ENCODE measurements at places on chromosomes 11 and 22.

- DNase-seq: no peak
These were observed 95.1 kb downstream of the PIWIL4 start for GRCh38 chr11:94662065-94662779.

GRCh38 chr11:30786256-30787110 is 200.3 kb upstream of the MPPED2 start:
- DNase-seq: no peak

- no peak for DNase-seq
These were observed 5.2 kb upstream of the MAP6 start for GRCh38 chr11:75673977-75674582.

GRCh38 chr11:19419808-19420207 is 179.1 kb upstream of the E2F8 start:
- no peak for DNase-seq

- DNase-seq: no peak
These were observed 146.8 kb upstream of the DDI1 start for GRCh38 chr11:103889679-103890078.

DNA sequence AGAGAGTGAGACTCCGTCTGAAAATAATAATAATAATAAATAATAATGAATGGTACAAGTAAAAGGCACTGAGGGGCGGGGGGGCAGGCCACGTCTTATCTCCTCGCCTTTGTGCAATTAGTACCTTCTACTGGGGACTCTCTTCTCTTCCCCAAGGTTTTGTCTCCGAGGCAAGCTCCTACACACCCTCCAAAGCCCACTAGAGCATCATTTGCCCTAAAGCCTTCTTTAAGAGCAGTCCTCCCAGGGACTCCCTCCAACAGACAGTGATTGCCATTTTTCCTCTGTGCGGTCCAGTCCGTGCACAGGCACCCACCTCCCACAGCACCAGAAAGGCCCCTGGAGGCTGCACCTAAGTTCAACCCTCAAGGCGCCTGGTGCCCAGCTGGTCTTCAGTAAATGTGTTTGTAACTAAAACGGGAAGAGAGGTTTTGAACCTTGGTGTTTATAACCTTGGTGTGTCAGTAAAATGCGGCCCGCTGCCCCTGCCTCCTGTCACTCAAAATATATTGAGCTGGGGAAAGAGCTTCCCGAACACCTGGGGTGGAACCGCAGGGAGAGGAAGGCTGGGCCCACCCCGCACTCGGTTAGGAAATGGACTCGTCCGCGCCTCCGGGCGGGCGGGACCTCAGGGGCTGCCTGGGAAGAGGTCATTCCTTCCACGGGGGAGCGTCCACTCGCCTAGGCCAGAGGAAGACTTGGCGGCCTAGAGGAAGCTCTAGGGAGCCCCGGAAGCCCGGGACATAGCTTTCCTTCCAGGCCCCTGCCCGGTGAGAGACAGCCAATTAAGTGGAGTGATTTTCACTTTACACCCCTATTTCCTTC is 4.7 kb upstream of the KDELR3 start:
- DNase-seq: no peak

GRCh38 chr11:114762408-114762807 is 84.1 kb downstream of the NXPE2 start:
- DNase-seq: no peak

DNA sequence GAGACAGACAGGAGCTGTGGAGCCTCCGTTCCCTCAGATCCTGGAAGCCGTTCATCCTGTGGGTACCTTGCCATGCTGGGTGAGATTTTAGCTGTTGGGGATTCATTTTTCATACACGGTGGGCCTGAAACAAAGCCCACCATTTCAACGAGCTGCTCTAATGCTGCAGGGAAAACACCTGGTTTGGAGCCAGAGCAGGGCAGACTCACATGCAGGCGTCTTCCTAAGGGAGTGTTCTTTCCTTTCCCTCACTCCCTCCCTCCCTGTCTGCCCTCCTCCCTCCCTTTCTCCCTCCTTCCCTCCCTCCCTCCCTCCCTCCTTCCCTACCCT is 52.5 kb downstream of the CD6 start:
- DNase-seq: no peak

DNA sequence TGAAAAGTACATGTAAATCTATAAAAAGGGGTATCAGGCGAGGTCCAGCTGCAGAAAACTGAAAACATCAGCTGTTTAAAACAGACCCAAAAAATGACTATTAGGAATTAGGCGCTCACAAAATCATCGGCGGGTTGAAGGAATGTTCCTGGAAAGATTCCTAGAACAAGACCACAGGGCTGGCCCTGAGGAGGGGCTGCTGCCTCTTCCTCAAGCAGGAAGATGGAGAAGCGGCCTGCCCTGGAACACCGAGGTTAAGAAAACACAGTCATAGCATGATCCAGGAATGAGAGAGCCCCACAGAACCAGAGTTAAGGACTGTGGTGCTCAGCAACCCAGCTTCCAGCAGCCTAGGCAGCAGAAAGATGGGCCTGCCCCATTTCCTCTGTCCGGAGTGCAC is 78.4 kb downstream of the C11orf91 start:
- DNase-seq: no peak

GRCh38 chr22:38338772-38339379 is 21.6 kb upstream of the CSNK1E start:
- no peak for DNase-seq

DNA sequence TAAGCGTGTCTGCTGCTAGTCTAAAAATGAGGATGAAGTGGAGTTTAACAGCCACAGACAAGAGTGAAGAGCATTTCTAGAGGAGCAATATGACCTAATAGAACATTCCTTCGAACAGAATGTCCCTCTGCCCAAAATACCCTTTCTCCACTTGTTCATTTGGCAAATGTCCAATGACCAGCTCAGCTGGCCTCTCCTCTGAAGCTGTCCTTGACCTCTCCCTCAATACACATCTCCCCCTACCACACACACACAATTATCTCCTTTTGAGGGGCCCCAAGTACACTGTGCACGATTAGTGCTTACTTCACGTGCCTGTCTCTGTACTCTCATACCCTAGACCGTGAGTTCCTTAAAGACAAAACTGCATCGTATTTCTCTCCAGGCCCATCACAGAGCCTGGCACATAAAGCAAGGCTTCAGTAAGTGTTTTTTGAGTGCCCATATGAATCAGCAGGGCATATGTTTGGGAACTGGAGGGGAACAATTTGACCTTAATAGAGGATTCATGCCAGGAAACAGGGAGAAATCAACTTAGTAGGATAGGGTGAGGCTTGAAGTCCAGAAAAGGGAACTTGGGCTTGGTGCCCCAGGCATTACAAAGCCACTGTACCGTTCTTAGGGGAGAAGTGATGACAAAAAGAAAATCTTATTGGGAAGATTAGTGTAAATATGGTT is 18.1 kb upstream of the NCAM1 start:
- no peak for DNase-seq

DNA sequence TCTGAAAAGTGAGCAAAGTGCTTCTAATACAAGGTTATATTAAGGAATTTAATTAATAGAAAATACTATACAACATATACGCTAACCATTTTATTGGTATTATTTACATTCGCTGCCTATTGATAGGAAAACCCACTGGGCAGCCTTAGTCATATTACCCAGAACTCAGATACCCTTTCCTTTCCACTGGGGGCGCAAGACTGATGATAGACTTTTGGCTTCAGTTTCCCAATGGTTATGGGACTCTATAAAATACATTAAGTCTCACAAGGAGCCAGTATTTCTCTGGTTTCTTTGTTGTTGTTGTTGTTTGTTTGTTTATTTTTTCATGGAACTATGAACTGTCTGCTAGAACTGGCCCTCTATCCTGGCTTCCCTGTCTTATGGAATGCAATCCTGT is 471.1 kb upstream of the KIRREL3 start:
- no peak for DNase-seq

DNA sequence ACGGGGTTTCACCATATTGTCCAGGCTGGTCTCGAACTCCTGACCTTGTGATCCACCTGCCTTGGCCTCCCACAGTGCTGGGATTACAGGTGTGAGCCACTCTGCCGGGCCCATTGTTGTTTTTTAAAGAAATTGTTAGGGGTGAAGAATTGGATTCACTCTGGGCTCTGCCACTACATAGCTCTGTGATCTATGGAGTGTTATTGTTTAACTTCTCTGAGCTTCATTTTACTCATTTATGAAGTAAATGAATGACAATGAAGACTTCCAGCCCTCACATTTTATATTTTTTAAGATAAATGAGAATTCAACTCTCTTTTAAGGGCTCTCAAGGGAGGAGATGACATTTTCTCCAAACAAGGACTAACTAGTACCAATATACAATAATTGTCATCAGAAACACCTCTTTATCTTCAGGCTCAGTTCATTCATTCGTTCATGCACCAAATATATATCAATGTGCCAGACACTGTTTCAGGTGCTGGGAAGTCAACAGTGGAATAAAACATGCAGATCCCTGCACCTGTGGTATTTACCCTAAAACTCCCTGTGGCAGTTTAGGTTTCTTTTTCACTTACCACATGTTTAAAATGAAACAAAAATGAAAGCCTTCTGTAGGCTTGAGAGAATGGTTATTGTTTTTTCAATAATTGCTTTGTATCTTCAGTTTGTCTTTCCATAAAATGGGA is 23.5 kb upstream of the GRAMD1B start:
- no peak for DNase-seq

- no peak for DNase-seq
These were observed 6.4 kb downstream of the MMP11 start for GRCh38 chr22:23779083-23779482.

DNA sequence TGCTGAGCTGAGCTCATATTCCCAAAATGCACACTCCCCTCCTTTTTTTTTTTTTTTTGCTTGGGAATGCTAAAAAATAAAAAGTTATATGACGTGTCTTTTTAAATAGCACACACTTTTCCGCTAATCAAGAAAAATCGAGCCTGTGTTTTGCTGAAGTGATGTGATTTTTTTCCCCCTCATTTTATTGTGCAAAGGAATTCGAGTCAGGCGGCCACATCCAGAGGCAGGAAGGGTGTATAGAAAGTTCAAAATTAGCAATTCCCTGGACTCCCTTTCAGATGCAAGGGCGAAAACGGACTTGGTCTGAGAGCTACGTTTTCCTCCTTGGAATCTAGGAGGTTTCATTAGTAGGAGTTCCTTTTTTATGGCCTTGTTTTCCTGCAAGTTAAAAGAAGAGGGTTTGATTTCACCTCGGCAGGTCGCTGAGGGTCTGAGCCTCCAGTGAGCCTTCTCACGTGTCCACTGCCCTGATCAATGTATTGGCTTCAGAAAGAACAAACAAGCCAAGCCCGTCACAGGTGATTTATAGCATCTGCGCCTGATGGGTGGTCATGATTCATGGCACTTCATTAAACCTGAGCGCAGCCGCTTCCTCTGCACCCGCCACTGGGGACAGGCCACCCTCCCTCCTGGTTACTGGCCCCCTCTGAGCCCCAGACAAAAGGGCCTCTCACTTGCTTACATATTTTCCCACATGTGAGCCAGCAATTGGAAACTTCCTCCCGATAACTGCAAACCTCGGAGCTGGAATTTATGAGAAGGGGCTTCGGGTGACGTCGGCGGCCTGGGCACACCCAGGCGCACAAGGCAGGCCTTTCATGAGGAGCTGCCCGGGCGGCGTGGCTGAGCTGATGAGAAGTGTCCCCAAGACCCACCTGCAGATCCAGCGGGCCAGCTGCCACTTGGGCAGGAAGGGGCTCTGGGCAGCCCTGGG is 64.4 kb upstream of the LINC01488 start:
- DNase-seq: no peak

- DNase-seq: no peak
These were observed 7.7 kb upstream of the APLP2 start for GRCh38 chr11:130062026-130062425.

DNA sequence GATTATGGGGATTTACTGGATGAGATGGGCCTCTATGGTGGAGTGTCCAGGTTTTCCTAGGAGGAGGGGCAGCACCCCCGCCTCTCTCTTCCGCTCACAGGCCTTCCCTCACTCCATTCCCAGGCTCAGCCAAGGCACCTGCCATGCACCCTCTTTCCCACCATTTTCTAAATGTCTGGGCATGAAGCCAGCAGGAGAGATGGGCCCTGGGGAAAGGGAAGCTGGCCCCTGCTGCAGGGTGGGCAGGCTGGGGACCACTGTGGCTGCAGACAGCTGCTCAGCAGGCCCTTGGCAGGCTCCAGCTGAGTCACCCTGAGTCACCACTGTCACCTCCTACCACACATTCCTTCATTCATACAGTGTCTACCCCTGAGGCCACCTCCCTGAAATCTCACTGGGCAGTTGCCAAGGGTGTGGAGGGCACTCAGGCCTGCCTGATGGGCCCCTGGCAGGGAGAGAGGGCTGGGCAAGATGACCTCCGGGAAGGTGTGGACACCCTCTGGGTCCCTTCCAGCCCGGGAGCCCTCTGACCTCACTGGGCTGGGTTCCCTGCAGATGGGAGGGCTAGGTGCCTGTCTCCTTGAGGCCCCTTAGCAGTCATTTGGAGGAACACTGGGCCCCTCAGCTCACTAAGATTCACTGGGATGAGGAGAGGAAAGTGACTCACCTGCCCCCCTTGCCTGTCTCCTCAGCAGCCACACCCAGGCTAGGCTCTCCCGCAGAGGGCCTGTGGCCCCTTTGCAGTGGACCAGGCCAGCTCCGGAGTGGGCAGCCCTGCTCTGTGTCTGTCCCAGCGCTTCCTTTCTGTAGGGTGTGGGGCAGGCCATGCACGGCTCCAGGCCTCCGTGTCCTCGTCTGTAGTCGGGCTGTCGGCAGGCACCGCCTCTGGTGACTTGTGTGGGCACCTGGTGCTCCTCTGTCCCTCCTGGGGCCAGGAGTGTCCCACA is 7.8 kb downstream of the MYEOV start:
- DNase-seq: no peak

DNA sequence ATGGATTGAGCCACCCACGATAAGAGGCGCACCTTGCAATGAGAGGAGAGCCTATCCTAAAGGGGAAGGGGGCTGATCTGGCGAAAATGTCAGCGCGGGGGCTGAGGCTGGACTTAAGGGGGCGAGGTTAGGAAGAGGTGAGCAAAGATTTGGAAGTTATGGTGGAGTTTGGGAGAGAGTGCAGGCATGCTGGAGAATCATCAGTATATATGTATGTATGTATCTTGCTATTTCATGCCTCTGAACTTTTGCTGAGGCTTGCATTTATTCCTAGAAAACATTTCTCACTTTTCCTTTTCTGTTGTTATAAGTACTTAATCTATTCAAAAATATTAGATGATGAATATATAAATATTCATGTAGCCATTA is 17.2 kb upstream of the THRSP start:
- no peak for DNase-seq
